ENCODE measurements at places on chromosomes 5 and 9.
A peak's percentile ranks its signal among the peaks of the same experiment; 100 is the strongest.

DNA sequence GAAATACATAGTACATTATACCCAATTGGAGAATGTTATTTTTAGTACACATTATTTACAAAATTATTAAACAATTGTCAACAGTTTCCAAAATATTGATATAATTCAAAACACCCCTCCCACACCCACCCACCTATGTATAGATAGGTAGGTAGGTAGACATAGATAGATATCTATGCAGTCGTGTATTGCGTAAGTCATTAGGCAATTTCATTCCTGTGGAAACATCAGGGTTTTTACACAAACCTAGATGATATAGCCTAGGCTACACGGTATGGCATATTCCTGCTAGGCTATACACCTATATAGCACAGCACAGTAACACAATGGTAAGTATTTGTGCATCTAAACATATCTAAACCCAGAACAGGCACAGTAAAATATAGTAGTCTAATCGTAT is 377.3 kb downstream of the ANXA1 start:
- DNase-seq = no peak
- H3K27ac ChIP-seq = no peak overlapping the region
- no peaks in the 10 kb centered on the region for H3K36me3 ChIP-seq

GRCh38 chr5:137565450-137565849 is 66.3 kb upstream of the SPOCK1 start:
- peaks cover 5% of the 10 kb centered on the region for H3K4me1 ChIP-seq
- H3K4me3 ChIP-seq = no peak overlapping the region
- no peaks in the 10 kb centered on the region for H3K36me3 ChIP-seq
- no peak overlapping the region for H3K27ac ChIP-seq

- H3K27ac ChIP-seq = no peak overlapping the region
- H3K4me3 ChIP-seq = no peak overlapping the region
- no peaks in the 10 kb centered on the region for H3K4me1 ChIP-seq
- DNase-seq = no peak
Measured at GRCh38 chr9:25917731-25918362, 239.6 kb upstream of the TUSC1 start.

DNA sequence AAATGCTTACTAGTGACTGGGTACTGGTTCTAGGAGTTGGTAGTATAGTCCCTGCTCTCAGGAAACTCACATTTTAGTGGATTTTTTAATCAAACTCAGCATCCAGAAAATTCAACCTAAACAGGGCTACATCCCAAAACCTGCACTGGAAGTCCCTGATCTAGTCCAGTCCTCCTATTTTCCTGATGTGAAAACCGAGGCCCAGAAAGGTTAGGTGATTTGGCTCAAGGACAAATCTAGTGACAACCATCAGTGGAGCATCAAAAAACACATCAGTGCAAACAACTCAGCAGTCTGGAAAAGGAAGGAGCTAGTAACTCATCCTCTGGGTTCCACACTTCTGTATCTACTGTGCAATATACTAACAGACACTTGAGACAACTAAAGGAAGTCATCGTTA is 38.2 kb downstream of the SERINC5 start:
- no peaks in the 10 kb centered on the region for H3K27me3 ChIP-seq
- H3K36me3 ChIP-seq = peaks cover 29% of the 10 kb centered on the region
- peak overlapping the region; percentile 67 for H3K4me3 ChIP-seq
- H3K4me1 ChIP-seq = peaks cover 81% of the 10 kb centered on the region

All from activated T-cell treated with anti-CD3 and anti-CD28 coated beads, Interleukin-2, amount 50 U/mL, for 24 hours (primary cell).